ENCODE measurements at places on chromosomes 16 and 17.

DNA sequence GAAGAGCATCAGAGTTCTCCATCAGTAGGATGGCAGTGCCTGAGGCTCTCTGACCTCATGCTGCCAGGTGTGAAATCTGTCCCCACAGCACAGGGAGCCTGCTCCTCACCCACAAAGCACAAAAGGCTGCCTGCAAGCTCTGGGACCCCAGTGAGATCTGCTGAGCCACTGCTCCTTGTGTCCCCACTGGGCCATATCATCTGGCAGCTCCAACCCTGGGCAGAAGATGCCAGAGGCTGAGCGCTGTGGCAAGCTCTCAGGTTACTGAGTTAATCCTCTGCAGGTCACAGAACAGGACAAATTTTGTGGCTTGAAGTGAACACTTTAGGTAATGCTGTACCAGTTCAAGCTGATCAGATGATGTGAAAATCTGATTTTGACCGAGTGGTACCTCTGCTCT, 26.7 kb upstream of the ERN1 start:
- DNase-seq, result no peak

DNA sequence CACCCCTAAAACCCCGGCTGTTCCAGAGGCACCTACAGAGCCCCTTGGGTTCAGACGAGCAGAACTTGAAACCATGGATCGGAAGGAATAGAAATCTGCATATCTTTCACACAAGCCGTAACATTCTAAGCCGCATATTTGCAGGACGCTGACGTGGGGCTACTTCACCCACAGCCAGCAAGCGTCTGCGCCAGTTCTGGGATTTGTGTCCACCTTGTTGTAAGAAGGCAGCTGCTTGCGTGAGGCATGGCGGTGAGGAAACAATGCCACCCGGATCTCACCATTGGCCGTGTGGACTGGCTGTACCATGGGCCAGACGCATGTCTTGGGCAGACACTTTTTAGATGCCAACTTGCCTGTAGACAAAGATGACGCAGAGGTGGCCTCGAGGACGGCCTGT, 34.5 kb downstream of the TNFRSF13B start:
- no peak for DNase-seq

DNA sequence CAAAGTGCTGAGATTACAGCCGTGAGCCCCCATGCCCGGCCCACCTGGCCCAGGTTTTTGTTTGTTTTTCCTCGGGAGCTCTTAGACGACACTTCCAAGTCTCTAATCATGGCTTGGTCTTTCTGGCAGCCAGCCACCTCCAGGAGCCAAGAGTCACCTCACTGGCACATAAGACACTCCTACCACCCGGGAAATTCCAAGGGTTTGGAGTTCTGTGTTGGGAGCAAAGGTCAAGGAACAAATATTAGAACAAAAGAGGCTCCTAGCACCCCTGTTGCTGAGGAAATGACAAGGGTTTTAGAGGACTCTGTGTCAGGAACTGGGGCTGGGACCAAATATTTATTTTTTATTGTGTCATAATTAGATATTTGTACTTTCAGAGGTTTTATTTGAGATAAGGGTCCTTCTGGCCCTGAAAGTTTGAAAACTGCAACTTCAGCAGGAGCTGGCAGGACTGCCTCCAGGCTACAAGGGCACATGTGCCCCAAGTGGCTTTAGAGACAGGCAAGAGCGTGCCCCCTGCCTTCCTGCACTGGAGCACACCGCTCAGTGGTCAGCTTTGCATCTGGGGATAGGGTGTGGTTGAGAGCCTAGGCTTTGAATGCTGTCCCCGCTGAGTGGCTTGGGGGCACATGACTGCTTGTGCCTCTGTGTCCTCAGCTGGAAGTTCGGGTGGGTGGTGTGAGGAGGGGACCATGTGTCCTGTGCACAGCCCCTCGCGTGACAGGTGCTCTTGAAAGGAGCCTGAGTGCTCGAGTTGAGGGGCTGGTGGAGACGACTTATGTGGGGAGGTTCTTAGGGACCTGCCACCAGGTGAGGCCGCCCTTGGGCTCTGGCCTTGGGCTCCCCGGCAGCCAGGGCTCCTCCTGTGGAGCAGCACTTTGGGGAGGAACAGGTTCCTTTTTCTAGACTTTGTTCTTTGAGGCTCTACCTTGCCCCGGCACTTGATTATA, 29.7 kb downstream of the MGRN1 start:
- no peak for DNase-seq

DNA sequence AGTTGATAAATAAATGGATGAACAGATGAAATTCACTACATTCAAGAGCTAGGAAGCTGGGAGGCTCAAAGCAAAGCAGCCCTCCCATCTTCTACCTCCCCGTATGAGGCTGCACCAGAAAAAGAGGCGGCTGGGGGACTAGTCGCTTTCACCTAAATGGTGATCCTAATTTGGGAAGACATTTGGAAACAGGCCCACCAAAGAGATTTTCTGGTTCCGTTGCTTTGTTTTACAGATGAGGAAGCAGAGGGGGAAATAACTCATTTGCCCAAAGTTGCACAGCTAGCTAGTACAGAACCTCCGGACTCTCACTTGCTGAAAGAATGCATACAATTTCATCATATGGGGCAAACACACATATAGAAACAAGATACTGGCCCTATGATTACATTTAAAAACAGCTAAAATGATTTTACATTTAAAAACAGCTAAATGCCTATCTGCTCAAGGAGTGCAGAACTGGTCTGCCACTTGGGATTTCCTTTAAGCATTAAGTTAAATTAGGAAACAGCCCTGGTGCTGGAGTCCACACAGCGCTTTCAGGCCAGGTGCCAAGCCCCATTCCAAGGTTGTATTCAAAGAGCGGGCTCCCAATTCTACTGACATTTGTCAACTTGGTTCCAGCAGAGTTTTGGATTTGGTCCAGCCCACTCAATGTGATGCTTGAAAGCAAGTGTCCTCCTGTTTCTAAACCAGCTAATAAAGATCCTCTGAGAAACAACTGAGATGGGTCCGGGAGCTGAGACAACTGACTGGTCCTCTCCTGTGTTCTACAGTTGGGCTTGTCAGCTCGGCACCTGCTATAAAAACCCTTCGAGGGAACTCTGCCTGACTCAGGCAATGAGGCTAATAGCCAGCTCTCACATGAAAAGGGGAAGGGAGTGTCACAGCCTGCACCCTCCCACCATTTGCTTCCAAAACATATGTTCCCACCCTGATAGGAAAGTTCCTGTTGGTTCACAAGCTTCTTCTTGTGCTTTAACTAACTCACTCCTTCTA, 11.7 kb downstream of the ERN1 start:
- no peak for DNase-seq

- DNase-seq, result no peak
These were observed 47.9 kb downstream of the STH start for GRCh38 chr17:46046957-46047356.

GRCh38 chr17:72386619-72387237, 265.9 kb downstream of the SOX9 start:
- no peak for DNase-seq

DNA sequence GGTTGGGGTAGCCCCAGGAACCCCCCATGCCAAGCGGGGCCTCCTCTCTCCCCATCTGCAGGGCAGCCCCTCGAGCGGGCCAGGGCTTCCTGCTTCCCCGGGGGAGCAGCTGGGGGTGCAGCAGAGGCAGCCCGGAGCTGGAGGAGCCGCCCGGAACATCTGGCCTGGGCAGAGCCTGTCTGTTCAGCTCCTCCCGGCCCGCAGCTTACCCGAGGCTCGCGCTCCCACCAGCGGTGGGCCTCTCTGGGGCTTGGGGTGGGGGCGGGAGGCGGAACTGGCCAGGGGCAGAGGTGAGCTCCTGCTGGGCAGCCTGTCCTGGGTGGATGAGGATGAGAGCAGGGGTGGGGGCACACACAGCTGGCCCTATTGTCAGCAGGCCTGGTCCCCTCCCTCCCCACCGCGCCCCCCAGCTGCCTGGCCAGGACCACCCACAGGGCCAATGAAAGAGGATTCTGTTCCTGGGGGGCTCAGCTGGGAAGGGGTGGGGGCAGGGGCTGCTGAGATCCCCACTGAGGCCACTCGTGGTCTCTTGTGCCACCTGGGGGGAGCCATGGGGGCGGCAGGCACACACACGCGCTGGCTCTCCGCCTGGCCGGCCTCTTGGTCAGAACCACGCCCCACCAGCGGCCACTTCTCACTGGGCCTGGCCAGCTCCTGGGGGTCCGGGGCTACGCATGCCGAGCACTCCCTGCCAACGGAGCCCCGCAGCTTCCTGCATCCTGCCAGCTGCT, 34.7 kb downstream of the BAHCC1 start:
- DNase-seq, result no peak

GRCh38 chr16:67241008-67241900, 6.0 kb downstream of the FHOD1 start:
- no peak for DNase-seq

DNA sequence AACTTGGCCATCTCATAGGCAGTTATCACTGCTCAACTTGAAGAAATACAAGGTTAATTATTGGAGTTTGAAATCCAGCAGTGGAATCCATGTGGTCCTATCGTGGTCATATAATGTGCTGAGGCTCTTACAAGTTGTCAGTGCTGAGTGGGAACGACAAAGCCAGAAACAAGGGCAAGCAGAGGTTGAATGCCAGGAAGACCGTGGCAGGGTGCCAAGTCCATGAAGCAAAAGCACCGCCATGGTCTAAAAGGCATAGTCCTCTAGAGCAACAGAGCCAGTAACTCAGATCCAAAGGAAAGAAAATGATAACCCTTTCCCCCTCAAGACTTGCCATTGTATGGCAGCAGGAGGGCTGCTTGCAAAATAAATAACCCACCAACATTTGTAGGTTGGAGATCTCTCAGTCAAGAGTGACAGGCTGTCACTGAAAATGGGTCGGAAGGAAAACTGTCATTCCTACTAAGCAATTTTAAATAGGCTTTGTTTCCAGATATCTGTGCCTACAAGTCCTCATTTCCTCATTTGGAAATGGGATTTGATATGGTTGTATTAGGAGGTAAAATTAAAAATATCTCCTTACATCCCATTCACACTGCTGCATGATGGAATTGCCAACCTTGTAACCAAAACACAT, 36.4 kb upstream of the HSBP1 start:
- no peak for DNase-seq

GRCh38 chr17:48513666-48514455, 16.9 kb downstream of the HOXB1 start:
- no peak for DNase-seq

GRCh38 chr16:57711993-57712392, 17.4 kb downstream of the DRC7 start:
- no peak for DNase-seq

- no peak for DNase-seq
These were observed 78.0 kb downstream of the MGAT5B start for GRCh38 chr17:76946111-76946771.

- no peak for DNase-seq
These were observed 103.9 kb upstream of the FAM20A start for GRCh38 chr17:68704871-68705713.

DNA sequence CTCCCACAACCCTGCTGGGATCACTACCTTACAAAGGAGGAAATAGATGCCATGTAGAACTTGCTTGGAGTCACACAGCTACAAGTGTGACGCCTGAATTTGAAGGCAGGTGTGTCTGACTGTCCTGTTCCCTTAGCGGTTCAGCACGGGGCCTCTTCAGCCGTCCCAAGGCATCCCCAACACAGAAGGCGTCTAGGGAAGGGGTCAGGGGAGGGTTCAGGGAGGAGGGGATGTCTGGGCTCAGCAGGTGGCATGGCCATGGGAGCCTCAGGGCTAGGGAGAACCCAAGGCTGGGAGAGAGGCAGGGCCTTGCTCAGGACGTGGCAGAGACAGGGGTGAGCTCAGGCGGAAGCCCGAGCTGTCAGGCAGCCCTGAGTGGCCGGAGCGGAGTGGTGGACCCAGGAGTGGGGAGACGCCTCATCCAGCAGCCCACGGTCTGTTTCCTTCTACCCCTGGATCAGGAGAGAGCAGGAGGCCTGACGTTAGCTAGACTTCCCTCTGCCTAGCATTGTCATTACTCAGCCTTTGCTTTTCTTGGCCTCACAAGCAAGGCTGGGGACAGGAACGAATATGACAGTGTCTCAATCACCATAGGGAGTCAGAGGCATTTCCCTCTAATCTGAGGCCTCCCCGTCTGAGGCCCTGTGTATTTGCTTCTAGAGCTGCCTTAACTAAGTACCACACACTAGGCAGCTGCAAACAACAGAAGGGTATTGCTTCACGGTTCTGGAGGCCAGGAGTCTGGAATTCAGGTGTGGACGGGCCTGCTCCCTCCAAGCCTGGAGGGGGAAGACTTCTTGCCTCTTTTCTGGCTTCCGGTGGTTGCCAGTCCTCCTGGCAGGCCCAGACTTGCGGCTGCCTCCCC, 31.3 kb upstream of the ANKRD40CL start:
- no peak for DNase-seq

- peak; percentile 37 for DNase-seq
These were observed 27.6 kb upstream of the PRM1 start for GRCh38 chr16:11308493-11309283.

GRCh38 chr16:88769617-88770460, 15.2 kb downstream of the PIEZO1 start:
- DNase-seq, result peak; percentile 65

GRCh38 chr16:87963400-87963799, 12.2 kb downstream of the BANP start:
- DNase-seq, result no peak

- peak; percentile 28 for DNase-seq
These were observed 1.6 kb downstream of the KIF22 start for GRCh38 chr16:29791845-29792807.

DNA sequence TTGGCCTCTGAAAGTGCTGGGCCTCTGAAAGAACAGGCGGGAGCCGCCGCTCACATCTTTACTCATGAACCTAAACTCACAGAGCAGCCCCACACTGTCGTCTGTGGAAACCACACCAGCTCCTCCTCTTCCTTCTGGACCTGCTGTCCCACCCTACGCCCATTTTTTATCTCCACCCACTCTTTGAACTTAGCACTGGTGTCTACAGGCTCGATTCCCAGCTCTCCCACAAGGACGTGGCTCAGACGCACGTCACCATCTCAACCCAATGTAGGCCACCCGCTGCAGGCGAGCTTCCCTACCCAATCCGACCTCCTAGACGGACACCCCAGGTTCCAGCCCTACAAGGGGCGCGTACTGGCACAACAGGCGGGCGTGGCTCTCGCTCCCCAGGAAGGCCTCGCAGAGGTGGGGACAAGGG, 62.2 kb downstream of the NXN start:
- no peak for DNase-seq

DNA sequence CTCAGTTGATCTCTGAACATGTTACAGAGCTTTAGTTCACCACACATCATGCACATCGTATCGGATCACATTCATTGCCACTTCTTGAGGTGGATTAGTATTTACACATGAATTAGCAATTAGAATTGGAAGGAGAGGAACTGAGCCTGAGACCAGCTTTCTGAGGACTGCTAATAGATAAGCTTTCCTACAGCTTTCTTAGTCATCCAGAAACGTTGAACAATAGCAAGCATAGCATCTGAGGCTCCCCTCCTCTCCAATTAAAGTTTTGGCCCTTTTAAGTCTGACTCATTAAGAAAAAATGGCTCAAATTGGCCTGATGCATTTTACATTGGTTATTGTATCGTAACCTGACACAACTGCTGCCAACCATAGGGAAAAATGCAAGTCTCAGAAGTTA, 1130.4 kb downstream of the CDH8 start:
- DNase-seq, result peak; percentile 8

GRCh38 chr17:77501101-77501566, 360.4 kb downstream of the SEC14L1 start:
- no peak for DNase-seq
